HuH-7 (cell line): ENCODE measurements at places on chromosomes 4 and X.

DNA sequence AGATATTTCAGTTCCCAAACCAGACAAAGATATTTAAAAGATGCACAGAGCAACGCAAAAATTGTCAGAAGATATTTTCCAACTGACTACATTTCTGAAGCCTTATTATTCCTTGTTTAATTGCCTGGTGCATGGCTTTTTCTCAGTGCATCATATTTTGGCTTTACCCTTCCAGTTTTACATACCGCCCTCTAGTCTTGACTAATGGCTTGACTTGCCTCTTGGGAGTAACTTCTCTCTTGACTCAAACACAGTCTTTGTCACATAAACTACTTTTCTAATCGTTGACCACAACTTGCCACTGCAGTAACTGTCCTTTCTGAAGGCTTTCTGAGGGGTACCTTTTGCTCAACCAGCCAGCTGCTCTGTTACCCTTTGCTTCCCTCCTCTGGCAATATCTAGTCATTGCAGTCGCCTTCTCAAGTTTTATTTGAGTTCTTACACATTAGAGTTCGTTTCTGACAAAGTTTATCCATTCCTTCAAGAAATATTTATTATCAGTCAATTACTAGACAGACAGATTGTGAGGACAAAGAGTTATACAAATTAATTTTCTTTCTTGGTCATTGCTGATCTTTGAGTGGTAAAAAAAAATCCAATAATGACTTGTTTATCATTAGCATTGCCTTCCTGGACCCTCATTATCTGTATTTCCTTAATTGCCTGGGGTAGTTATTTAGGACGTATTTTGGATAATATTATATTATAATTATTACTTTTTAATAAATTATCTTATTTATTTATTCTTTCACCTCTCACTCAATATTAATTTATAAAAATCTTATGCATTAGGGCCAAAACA lies 506.9 kb upstream of the PCDH10 start:
- peak; percentile 26 for DNase-seq

DNA sequence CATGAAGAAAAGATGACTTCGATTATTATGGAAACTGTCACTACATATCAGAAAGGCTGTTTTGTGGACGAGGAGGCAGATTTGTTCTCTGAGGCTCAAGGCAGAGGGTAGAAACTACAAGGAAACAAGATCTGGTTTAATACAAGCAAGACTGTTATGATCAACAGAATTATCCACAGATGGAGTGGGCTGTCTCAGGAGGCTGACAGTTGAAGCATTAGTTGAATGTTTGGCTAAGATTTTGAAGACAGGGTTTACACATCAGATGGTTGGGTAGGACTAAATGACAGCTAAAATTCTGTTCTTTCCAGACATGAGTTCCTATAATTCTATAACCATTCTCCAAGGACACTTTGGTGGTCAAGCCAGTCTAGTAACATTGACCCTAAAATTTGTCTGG lies 49.8 kb downstream of the LDOC1 start:
- no peak for DNase-seq

DNA sequence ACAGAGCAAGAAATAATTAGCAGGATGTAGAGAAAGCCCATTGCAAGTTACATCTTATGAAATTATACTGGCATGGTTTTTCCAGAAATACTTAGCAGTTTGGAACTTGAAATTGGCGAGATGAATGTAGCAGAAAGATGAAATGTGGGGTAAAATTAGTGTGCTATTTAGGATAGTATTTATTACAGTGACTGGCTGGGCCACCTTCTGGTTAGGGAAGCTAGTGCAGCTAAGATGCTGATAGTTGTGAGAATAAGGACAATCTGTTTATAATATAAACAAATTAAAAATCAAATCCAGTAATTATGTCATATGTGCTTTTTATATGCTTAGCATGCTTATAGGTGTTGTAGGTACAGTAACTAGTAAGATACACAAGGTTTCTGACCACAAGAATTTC lies 74.8 kb downstream of the IL15 start:
- peak; percentile 12 for DNase-seq

DNA sequence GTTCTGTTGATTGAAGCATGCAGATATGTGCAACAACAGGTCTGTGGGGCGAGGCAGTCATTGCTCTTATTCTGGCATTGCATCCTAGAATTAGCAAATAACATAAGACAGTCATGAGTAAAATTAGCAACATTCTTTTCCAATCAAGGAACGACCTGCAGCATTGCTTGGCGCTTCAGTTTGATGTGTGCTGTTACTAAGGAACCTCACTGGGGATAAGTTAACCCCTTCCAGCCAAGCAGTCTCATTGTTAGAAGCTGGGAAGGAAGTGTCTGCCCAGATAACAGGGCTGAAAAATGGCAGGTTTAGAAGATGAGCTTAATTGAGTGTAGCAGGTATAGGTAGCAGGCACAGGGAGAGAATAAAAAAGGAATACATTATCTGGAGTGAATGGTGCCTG lies 55.4 kb downstream of the RBM46 start:
- no peak for DNase-seq

GRCh38 chr4:152534541-152535359 lies 1.1 kb downstream of the FBXW7 start:
- DNase-seq, result peak; percentile 22

GRCh38 chr4:2251795-2252529 lies 9.9 kb downstream of the MXD4 start:
- DNase-seq, result no peak

GRCh38 chr4:114691865-114692264 lies 93.3 kb downstream of the UGT8 start:
- no peak for DNase-seq

DNA sequence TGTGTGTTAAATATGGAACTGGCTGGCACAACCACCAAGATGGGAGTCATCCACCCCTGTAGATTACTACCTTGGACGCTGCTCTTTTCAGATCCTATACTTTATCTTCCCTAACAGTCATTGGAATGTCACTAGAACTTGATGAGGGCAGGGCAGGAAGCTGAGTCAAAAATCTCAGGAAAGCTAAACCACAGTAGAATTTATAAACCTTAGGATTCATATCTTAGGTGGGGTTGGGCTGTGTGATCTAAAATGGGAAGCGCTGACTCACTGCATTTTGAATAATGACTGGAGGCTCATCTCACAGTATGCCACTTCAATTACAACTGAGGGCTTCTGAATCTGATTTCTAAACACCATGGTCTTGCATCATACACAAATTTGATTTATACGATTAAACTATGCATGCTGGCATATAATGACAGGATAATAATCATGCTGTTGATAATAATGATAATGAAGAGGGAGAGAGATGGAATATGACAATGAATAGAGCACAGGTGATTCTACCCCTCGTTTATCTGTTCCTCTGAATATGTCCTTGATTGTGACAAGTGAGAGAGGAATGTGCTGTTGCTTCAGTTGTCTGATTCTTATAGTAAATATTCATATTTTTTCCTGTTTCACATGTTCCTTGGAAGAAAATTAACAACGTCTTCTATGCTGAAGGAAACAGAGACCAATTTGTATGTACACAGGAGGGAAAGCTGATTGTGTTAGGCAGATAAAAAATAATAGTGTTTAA lies 270.3 kb upstream of the HS3ST1 start:
- DNase-seq, result no peak

DNA sequence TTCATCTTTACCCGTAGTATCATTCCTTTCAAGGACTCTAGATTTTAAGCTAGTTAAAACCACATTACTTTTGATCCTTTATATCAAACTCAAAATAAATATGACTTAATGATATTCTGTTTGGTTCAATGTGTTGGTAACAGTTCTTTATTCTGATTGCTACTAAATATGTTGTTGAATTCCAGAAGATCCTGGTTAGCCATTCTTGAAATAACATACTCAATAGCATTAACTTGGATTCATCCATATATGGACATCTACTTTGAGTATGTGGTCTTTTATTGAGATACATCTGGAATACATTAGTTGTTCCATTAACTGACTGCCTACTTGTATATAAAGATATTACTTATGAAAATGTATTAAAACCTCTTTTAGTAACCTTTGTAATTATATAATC lies 27.5 kb upstream of the PCDH18 start:
- no peak for DNase-seq

DNA sequence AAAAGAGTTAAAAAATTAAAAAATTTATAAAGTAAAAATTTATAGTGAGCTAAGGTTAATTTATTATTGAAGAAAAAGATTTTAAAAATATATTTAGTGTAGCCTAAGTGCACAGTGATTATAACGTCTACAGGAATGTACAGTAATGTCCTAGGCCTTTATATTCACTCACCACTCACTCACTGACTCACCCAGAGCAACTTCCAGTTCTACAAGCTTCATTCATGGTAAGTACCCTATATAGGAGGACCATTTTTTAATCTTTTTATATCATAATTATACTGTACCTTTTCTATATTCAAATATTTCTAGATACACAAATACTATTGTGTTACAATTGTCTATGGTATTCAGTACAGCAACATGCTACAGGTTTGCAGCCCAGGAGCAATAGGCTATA lies 1623.2 kb downstream of the RPA4 start:
- no peak for DNase-seq

GRCh38 chrX:45667666-45668065 lies 467.0 kb upstream of the DIPK2B start:
- DNase-seq, result no peak

DNA sequence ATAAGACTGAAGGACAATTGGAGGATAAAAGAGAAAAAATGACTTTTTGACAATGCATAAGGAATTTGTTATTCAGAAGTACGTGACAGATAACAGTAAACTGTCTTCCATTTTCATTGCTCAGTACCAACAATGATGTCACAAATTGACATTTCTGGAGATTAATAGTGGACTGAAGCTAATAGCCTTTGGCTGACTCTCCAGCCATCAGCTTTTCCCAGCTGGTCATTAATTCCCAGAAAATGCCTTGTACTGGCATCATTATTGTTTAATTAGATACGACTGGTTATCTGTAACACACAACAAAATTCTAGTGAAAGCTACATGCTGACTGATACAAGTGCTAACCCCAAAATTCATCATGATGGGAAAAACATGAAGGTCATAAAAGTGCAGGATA lies 147.9 kb upstream of the FGF13 start:
- DNase-seq, result no peak

GRCh38 chr4:146051728-146052391 lies 113.2 kb upstream of the ZNF827 start:
- no peak for DNase-seq

DNA sequence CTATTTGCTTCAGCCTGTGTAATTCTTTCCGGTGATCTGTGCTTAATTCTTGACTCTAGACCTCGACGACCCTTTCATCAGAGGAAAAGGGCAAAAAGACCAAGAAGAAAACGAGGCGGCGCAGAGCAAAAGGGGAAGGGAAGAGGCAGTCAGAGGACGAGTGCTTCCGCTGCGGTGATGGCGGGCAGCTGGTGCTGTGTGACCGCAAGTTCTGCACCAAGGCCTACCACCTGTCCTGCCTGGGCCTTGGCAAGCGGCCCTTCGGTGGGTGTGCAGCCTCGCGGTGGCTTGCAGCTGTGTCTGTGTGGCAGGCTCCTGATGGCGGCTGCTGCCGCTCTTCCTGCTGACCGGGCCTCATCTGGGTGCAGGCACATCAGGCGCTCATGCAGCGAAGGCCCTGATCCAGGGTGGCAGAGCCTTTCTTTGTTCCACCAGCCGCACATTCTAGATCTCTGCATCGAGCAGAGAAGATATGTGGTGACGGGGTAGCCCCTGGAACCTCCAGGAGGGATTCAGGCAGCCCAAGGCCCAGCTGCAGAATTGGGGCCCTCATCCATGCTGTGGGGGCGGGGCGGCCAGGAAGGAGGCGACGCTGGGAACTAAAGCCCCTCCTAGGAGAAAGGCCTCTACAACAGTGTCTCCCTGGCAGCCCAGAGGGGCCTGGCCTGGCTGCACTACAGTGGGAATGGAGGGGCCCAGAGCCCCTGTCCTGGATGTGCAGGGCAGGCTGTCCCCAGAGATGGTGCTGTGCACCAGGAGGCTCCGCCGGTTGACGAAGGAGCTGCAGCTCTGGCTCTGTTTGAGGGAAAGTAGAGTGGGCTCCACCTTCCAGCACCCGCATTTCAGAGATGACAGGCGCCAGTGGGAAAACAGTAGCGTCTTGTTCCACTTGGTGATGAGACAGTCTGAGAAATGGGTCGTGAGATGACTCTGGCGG lies 32.1 kb downstream of the NELFA start:
- DNase-seq, result no peak

- no peak for DNase-seq
Measured at GRCh38 chr4:15078682-15079642, 76.7 kb downstream of the CPEB2 start.

GRCh38 chr4:183324619-183325018 lies 2.4 kb upstream of the CLDN24 start:
- no peak for DNase-seq

- no peak for DNase-seq
Measured at GRCh38 chr4:164212714-164213113, 541.2 kb upstream of the SMIM31 start.

- DNase-seq, result peak; percentile 53
Measured at GRCh38 chr4:102620697-102621497, 119.7 kb downstream of the NFKB1 start.

DNA sequence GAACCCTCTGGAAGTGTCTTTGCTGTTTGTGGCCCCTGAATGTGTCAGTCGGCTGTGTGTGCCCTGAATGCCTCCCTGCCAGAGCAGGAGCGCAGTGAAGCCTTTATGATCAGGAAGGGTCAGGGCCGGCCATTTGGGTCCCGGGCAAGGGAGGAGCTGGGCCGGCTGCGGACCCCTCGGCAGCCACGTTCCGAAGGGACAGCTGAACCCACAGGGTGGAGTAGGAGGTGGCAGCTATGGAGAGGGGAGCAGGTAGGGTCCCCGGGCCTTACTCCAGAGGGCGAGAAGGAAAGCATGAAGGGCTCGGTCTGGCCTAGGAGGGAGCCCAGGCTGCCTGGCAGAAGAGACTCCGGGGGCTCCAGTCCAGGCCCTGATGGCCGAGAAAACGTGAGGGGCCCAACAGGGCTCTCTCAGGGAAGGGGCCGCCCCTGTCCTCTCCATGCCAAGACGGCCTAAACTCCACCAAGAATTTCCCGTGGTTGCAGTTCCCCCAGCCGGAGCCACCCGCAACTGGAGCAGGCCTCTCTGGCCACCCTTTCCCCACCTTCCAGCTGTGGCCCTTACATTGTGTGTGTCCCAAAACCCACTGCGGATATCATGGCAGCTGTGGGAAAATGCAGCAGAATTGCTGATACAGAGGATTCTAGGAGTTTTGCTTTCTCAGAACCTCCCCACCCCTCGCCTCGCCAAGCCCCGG lies 182.2 kb upstream of the STK26 start:
- no peak for DNase-seq

DNA sequence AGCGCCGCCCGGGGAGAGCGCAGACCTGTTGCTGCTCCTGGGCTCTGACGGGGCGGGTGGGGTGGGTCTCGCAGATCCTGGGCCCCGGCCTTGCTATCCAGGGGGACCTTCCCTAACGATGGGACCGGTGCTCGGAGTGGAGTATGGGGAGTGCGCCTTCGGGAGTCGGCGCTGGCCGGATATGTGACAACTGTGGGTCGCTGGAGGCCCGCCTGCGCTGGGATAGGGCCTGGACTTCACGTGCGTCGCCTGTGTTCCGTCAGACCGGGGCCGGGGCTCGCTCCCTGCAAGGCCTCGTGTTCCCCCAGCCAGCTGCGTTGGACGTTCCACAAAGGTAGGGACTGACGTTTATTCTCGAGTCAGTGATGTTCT lies 1.3 kb downstream of the TBL1X start:
- DNase-seq, result no peak

- DNase-seq, result no peak
Measured at GRCh38 chr4:22787753-22788375, 95.1 kb downstream of the GBA3 start.

- DNase-seq, result no peak
Measured at GRCh38 chr4:8901335-8901734, 29.7 kb upstream of the HMX1 start.

GRCh38 chrX:115892787-115893671 lies 277.5 kb upstream of the AGTR2 start:
- peak; percentile 85 for DNase-seq
